ENCODE measurements at places on chromosomes 16 and 17.

GRCh38 chr17:413016-413350 lies 60.4 kb upstream of the RPH3AL start:
- no peak for DNase-seq

DNA sequence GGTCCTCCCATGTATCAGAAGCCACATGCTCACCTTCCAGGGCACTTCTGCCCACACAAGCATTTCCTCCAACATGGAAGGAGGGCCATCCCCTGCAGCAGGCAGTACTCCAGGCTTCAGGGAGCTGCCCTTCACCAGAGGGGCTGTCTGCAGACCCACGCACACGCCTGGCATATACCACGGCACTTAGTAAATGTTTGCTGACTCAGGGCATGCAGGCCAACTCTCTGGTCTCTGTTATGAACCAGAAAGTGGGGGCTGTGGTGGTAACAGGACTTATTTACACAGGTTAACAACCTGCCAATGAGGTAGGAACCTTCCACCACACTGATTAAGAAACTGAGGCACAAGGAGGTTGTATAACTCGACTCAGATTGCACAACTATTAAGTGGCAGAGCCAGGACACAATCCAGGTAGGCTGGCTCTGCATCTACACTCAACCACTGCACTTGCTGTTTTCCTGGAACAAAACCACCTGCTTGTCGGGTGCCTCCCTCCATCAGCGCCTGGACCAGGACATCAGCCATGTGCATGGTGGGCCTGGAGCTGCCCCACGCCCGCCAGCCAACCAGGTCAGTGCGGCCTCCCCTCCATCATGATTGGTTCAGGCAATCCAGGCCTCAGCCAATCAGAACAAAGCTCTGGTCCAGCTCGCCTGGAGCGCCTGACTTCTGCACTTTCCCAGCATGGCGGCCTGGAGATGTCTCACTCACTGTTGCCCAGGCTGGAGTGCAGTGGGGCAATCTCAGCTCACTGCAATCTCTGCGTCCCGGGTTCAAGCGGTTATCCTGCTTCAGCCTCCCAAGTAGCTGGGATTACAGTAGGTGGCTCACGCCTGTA lies 19.2 kb downstream of the ACTG1 start:
- no peak for DNase-seq

DNA sequence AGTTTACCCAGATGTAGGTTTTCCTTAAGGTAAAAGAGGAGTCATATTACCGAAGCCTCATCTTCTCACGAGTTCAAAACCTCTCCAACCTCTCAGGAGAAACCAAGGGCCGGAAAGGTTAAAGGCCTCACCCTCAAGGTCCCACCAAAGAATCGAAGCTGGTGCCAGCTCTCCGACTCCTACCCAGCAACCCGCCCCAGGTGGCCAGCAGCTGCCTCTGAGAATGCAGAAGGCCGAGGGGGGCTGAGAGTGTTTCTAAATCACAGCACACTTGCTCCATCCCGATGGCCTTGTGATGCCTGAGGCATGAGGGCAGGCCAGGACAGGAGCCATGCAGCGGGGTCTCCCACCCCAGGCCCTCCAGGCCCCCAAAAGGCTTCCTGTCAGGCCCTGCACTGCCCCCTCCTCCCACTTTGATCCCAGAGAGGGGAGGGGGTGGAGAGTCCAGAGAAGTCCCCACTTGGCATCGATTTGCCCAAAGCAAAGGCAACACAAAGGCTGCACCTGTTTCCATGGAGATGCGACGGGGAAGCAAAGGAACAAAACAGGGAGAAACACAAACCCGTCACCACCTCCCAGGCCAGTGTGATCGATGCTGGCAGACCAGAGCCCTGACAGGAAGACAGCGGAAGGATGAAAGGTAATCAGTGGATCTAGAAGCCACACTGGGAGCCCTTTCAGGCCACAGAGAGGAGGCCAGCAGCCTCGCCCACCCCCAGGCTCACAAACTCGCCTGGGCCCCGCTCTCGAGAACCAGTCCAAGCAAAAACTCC lies 39.0 kb downstream of the CUEDC1 start:
- peak; percentile 91 for DNase-seq

DNA sequence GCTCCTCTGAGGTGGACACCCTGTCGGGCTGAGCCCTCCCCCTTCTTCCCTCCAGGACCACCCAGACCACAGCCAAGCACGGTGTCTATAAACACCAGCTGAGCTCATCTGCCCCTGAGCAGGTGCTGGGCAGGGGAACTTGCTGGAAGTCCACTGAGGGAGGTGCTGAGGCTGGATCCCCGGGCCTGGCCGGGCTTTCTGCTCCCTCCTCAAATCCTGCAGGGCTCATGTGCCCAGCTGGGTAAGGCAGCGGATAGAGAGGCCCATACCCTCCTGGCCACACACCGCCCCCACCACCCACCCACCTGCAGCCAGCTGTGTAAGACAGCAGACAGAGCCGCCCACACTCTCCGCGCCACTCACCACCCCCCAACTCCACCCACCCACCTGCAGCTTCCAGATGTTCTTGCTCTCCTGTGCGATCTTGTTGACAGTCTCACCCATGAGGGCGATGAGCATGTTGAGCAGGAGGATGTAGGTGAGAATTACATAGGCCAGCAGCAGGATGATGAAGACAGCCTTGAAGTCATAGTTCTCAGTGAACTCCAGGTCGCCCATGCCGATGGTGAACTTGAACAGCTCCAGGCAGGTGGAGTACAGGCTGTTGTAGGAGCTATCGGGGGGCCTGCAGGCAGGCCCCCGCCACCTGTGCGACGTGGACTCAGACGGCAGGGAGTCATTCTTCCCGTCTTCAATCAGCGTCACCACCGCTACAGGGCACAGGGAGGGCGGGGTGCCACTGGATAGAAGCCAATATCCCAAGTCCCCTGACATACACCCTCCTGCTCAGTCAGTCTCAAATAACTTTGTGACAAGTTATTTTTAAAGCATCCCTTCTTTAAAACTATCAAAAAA lies 15.9 kb upstream of the TRPV3 start:
- DNase-seq: no peak

GRCh38 chr17:80254396-80255251 lies 6.0 kb upstream of the RNF213 start:
- DNase-seq: no peak

DNA sequence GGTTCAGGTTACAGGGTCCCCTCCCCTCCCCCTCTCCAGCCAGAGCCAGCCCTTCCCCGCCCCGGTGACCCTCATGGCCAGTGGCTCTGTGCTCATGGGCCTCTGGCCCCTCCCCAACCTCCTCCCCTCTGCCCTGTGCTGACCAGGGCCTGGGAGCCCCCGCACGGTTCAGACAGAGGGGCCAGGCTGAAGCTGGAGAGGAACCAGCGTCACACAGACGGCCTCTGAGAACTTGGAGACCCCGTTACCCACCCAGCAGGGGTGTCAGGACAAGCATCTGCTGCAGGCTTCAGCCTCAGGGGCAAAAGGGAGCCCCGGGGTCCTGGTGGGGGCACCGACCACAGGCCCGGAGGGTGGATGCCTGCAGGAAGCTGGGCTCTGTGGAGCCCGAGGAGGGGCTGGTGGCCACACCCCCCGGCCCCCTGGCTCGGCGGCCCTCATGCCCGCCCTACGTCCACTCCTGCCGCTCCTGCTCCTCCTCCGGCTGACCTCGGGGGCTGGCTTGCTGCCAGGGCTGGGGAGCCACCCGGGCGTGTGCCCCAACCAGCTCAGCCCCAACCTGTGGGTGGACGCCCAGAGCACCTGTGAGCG lies at the start of gene WFIKKN1:
Gene WFIKKN1, plus strand, starts transcription at position 171 of the 591 bp plus-strand sequence. Its CDS starts 269 bp downstream, at position 440.
- DNase-seq: no peak

DNA sequence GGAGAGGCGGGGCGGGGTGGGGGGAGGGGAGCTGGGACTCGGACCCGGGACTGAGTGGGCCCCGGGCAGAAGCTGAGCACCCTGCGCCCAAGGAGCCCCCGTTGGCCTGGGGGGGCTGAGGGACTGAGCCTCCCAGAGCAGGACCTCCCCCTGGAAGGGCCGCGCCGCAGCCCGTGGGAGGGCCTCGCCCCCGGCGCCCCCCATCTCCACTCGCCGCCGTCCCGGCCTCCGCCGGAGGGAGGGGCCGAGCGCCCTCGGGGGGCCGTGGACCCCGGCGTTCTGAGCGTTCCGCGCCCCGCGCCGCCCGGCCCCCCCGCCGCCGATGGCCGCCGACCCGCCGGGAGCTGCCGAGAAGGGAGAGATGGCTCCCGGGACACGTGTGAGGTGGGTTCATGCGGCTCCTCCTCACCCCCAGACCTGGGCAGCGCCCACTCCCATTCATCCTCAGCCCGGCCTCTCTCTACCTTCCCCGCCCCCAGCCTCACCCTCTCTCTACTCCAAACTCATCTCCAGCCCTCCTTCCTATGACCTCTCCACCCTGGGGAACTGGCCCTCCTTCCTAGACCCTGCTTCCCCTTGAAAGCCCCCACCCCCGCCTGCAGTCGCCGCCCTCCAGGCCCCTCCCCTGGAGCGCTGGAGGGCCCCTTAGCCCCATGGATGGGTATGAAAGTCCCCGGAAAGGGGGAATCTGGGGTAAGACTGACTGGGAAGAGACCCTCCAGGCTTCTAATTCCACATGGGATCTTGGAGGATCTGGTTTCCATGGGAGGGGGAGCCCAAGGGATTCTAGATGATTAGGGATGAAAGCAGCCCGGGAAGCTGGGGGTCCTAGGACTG lies 922 bp downstream of the FBXL19 start:
- no peak for DNase-seq

DNA sequence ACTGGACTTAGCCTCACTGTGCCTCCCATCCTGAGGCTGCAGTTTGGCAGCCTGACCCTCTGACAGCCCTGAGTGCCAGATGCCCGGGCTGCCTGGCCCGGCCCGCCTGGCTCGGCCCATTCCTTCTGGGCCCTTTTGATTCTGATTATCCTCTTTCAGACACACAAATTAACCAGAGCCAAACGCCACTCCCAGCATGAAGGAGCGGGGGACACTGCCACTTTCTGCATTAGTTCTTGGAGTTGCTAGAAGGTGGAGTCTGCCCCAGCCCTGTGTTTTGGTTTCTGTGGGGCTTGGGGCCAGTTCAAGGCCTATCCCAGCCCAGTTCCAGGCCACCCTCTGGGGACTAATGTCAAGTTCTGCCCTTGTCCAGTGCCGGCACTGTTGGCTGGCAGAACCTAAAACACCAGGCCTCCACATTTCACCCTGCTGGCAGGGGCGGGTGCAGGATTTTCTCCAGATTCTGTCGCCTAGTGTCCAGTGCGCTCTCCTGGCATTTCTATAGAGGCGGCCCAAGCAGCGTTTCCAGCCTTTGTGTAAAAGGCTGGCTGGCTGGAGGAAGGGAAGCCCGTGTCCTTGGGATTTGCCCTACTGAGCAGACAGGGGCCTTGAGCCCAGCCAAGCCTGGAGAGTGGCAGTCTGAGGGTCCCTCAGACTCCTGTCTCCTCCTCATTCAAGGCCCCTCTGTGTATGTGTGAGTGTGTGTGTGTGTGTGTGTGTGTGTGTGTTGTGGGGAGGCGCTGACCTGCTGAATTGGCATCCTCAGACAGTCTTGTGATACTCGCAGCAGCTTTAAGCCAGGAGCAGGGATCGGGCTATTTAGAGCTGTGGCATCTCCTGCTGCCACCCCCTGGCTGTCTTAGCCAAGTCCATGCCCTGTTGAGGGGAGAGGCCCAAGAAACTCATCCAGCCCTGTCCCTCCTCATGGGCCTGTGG lies 21.4 kb downstream of the PLCD3 start:
- DNase-seq: no peak

DNA sequence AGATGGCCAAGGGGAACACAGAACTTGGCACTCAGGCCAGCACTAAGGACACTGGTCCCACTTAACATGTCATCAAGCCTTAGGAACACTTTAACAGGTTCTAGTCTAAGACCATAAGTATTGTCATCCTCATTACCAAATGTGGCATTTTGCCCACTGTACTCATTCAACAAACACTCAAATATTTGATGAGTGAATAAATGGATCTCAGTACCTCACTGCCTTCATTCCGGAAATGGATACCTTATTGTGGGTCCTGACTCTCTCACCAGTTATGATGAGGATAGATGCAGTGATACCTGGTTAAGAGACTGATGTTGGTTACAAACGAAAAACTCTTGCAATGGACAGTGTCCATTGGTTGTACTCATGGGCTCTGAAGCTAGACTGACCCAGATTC lies 455.2 kb upstream of the DYNLRB2 start:
- DNase-seq: no peak

DNA sequence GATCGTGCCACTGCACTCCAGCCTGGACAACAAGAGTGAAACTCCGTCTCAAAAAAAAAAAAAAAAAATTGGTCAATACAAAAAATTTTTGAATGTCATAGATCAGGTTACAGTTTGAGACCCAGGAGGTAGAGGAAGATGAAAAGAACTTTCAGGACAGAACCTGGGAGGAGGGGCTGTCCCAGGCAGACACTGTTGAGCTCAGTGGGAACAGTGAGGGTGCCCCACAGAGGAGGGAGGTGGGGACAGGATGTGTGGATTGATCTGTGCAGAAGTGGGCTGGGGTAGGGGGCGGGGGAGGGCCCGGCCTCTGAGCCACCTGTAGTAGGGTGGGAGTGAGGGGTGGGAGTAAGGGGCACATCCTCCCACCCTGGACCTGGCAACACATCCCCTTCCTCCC lies 58.3 kb downstream of the PRMT7 start:
- no peak for DNase-seq

- no peak for DNase-seq
Measured at GRCh38 chr17:32656886-32657285, 170.1 kb downstream of the CDK5R1 start.

GRCh38 chr16:19132898-19133297 lies 19.1 kb downstream of the ITPRIPL2 start:
- no peak for DNase-seq

DNA sequence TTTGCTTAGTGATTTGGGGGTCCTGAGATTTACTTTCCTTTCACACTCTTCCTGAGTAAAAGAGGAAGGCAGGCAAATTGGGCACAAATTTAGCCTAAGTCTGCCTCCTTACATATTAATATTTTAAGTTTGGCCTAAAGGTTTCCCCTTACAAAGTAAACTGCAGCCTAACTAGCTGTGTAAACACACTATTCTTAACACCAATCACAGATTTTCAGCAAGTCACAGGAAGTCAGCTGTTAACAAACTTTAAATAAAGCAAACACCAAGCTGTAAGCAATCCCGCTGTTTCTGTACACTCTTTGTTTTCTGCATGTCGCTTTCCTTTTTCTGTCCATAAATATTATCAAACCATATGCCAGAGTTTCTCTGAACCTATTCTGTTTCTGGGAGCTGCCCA lies 45.1 kb upstream of the ABCC11 start:
- DNase-seq: no peak

GRCh38 chr16:30443631-30444030 lies 2.0 kb downstream of the SEPHS2 start:
- DNase-seq: no peak

- DNase-seq: peak; percentile 88
Measured at GRCh38 chr16:24255456-24256371, at the start of gene CACNG3. Gene CACNG3 (plus strand): TSS chr16:24256335. CDS start chr16:24256755, 420 bp downstream.

- peak; percentile 32 for DNase-seq
Measured at GRCh38 chr17:60798576-60798975, 120.9 kb downstream of the BCAS3 start.

GRCh38 chr17:65345261-65346005 lies 208.3 kb downstream of the RGS9 start:
- no peak for DNase-seq

GRCh38 chr17:21119247-21119918 lies 7.4 kb upstream of the DHRS7B start:
- peak; percentile 83 for DNase-seq

GRCh38 chr16:1082266-1082951 lies 9.9 kb downstream of the SSTR5 start:
- DNase-seq: peak; percentile 33
